ENCODE measurements at places on chromosomes 2 and 18. TPM values are rescaled to one million over a fixed set of nuclear protein-coding genes. Genes with fewer than 3 reads are reported as not detected.

- DNase-seq = no peak
Measured at GRCh38 chr2:151637271-151637781, 97.0 kb downstream of the NEB start.

DNA sequence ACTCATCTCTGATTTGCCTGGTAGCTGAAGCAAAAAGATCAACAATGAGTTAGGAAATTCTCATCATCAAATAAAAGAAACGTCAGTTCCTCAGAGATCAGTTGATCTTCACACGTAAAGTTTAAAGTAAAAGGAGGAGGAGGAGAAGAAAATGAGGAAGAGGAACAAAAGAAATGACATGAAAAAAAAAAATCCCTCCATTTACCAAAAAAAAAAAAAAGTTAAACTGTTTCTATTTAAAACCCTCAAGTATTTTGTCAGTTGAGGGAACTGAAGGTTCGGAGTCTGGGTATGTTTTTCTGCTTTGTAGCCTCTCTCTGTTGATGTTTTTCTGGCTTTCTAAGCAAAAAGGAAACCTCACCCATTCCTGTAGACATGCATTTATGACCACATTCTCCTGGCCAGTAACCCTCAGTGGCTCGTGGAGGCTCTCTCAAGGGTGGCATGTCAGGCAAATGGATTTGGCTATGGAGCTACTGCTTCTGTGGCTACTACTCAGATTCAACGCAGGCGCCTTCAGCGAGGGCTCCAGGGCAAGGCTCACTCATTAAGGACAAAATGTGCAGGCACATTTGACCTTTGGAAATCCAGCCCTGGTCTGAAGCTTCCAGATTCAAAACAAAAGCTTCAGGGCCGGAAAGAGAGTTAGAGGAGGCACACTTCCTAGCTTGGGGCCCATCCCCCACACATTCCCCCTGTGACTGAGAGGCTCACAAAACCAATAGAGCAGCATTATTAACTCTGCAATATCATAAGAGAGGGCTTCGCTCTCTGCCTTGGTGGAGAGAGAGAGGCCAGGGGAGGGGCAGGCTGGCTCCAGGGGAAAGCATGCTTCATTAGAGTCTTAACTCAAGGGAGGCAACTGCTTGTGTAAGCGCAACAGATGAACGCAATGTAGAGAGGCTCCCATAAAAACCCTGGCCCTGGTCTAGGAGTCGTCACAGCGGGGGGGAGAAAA is 22.3 kb downstream of the KLF7 start:
- no peak for DNase-seq

DNA sequence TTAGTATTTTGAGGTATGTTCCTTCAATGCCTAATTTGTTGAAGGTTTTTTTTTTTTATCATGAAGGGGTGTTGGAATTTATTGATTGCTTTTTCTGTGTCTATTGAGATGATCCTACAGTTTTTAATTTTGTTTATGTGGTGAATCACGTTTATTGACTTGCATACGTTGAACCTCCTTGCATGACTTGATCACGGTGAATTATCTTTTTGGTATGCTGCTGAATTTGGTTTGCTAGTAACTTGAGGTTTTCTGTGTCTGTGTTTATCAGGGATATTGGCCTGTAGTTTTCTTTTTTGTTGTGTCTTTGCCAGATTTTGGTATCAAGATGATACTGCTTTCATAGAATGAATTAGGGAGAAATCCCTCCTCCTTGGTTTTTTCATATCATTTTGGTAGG is 23.9 kb downstream of the CLIP4 start:
- no peak for DNase-seq

TGFA gene
- not detected for polyA plus RNA-seq

Measured in K562 (cell line).